HepG2 (cell line): ENCODE measurements at places on chromosomes 11 and 22.
A peak's percentile ranks its signal among the peaks of the same experiment; 100 is the strongest.

DNA sequence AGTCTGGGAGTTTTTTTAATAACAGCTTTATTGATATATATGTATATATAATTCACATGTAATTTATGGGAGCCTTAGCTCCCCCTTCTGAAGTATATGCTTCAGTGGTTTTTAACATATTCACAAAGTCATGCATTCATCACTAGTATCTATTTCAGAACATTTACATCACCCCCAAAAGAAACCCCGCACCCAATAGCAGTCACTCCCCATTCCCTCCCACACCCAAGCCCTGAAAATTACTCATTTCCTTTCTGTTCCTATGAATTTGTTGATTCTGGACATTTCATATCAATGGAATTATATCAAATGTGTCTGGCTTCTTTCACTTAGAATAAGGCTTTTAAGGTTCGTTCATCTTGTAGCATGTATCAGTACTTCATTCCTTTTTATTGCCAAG lies 35.6 kb upstream of the SYT7 start:
- DNase-seq = no peak

- no peak for DNase-seq
These were observed 12.8 kb downstream of the AP1B1 start for GRCh38 chr22:29375398-29376076.

GRCh38 chr11:6843670-6844069 lies 1.8 kb upstream of the OR10A5 start:
- DNase-seq = no peak

DNA sequence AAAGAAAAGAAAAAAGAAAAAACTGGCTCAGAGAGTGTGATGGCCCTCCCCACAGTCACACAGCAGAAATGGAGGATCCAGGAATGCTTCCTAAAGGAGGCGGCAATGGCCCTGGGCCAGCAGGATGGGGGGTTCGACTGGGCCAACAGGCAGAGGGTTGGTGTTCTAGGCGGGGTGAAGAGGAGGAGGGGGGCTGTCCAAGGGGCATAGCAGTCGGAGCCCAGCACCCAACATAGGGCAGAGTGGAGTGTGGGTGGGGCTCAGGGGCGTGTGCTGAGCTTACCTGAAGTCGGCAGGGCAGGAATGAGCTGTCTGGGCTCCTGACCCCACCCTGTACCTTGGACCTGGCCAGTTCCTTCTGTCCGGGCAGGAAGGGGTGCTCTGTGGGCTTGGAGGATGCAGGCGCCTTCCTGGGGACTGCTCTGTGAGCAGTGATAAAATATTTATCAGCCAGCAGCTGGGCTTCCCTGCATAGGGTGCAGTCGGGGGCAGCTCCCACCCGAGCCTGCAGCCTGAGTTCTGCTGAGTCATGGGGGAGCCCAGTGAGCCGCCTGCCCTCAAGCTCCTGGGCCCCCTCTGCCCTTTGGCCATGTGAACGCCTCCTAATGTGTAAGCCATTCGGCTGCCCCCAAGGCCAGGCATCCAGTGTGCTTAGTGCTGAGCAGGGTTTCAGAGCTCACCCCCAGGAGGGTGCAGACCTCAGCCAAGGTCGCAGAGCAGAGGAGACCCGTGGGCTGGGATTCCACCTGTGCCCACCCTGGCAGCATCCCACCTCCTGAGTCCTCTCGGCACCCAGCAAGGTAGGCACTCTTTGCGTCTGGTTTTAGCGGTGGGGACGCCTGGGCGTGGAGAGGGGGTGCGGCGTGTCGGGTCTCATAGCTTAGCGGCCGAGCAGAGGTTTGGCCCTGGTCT lies 25.3 kb upstream of the PRR5 start:
- peak; percentile 89 for DNase-seq

DNA sequence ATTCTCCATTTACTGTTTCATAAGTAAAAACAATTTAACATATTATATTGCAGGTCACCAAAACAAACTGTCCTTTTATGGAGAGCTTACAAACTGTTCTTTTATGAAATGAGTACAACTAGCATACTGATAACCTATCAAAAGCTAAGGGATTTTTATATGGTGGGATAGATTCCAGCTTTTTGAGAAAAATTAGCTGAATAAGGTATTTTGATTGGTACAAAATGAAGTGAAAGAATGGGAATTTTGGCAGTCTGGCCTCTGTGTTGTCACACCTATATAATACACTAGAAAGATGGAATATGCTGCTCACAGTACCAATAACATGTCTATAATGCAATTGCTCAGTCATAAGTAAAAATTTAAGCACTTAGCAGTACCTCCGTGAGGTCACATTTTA lies 11.4 kb downstream of the TRAF6 start:
- DNase-seq = no peak

- DNase-seq = no peak
These were observed 56.0 kb downstream of the INSC start for GRCh38 chr11:15170698-15171097.

GRCh38 chr11:74168838-74169237 lies 2.0 kb downstream of the C2CD3 start:
- no peak for DNase-seq

- DNase-seq = no peak
These were observed 78.4 kb downstream of the ETS1 start for GRCh38 chr11:128508770-128509510.

GRCh38 chr22:19207401-19207808 lies 28.9 kb upstream of the SLC25A1 start:
- DNase-seq = no peak

- no peak for DNase-seq
These were observed 62.5 kb upstream of the RRM1 start for GRCh38 chr11:4032097-4032496.

- DNase-seq = no peak
These were observed 9.6 kb upstream of the KCNQ1OT1 start for GRCh38 chr11:2709429-2709828.

DNA sequence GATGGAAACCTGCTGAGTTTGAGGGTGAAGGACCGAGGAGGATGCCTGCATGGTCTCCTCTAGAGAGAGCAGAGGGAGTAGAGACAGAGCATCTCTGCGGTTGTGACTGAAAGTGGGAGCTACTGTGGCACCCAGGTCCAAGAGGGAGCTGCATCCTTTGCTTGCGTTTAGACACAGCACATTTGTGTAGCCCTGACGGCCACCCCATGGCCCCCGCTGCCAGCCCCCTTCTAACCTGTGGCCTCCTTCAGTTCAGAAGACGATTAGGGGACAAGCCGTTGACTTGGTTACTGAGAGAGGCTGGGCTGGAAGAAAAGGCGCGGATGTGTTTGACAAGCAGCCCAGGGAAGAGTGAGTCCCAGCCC lies 690.9 kb downstream of the BRD1 start:
- no peak for DNase-seq

DNA sequence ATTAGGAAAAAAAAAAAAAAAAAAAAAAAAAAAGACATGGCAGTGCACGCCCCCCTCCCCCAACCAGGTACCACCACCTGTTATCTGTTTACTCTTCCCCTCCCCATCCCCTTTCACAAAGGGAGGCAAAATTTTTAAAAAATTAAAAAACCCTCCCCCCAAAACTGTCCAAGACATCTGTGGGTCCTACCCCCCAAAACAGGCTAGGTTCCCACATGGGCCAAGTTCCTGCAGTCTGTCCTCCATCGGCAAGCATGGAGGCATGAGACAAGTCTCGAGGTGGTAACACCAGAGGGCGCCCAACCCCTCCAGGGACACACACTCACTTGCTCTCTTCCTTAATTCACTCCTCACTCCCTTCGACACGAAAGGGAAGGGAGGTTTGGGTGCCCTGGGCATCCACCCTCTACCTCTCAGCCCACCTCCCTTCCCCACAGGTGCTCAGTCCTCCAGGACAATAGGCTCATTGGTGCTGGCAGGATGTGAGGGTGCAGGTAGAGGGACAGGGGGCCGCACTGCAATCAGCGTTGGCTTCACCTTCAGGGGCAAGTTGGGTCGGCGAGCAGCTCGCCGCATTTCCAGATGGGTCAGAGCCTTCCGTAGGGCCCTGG lies 2.2 kb upstream of the TUT1 start:
- peak; percentile 59 for DNase-seq

DNA sequence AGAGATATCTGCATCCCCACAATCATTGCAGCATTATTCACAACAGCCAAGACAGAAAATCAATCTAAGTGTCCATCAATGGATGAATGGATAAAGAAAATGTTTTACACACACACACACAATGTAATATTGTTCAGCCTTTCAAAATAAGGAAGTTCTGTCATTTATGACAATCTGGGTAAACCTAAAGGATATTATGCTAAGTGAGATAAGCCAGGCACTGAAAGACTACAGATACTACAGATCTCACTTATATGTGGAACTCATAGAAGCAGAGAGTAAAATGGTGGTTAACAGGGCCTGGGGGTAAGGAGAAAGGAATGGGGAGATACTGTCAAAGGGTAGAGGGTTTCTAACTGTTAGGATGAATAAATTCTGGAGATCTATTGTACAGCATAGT lies 36.0 kb upstream of the EED start:
- DNase-seq = no peak

GRCh38 chr11:20095189-20095588 lies 65.1 kb downstream of the DBX1 start:
- DNase-seq = no peak

GRCh38 chr22:39348909-39349505 lies 784 bp upstream of the SYNGR1 start:
- no peak for DNase-seq

- no peak for DNase-seq
These were observed 331.8 kb downstream of the AASDHPPT start for GRCh38 chr11:106409222-106409621.

GRCh38 chr11:66188580-66188979 lies 79.9 kb upstream of the RAB1B start:
- DNase-seq = no peak

DNA sequence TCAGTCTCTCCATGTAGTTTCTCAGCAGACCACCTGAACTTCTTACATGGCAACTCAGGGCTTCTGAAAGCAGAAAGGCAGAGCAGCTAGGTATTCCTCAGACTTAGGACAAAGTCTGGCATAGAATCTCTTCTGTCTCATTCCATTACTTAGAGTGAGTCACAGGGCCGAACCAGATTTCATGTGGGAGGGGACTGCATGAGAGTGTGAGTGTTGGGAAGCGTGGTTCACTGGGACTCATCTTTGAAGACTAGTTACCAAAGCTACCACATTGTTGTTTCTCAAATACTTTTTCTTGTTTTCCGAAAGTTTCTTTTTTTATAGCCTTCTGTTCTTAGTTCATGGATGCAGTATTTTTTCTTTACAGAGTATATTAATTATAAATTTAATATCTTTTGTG lies 36.1 kb upstream of the SCN3B start:
- no peak for DNase-seq

GRCh38 chr11:122672892-122673291 lies 17.4 kb downstream of the UBASH3B start:
- DNase-seq = no peak

DNA sequence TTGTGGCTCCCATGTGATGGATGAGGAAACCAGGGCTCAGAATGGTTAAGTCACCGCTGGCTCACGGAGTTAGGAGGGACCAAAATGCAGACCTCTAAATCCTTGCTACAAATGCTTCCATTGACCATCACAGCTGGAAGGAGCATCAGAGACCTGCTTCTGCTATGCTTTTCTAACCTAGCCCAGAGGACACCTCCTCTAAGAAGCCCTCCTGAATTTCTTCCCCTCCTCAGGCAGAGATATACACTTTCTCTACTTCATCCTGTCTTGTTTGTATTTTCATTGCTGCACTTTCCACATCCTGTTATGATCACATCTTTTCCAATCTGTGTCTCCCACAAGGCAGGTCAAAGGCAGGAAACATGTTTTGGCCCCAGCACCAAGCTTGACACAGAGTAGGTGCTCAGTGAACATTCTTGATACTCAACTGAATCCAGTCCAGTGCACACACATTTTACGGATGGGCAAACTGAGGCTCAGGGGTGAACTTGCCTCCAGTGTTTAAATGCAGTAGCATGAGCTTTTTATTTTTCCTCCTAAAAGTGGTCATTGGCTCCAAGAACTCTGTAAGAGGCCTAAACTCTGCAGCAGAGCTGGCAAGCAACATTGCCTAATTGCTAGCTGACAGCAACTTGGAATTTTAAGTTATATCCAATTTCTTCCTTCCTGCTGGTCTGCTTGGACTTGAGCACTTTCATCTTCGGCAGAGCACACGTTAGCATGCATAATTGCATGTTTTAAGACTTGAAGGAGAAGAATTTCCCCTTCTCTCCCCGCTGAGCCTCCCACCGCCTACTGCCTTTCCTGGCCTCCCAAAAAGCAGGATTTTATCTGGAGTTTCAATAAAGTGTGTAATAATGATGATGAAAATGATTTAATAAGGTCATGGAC lies 12.7 kb downstream of the SCUBE1 start:
- no peak for DNase-seq

DNA sequence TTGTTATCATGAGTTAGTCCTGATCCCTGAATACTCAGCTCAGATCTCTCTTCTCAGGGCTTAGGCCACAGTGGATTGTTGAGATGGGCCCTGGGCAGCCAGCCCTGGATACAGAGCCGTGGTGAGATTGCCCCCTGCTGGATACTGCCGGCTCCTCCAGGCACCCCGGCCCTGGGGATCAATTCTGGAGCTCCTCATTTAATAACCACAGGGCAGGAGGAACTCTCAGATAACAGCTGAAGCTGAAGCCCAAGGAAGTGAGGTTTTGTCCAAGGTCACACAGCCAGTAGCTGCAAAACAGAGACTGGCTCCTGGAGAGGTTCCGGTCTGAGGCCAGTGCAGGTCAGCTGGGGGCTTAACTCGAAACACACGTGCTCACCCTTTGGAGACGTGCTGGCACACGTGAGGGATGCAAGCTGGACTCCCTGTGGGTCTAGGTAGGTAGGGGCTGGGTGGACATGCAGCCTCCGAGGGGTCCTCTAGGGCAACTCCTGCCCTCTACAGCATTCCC lies 16.0 kb downstream of the USH1C start:
- DNase-seq = peak; percentile 23

- no peak for DNase-seq
These were observed 48.3 kb downstream of the MYH9 start for GRCh38 chr22:36339171-36340065.

DNA sequence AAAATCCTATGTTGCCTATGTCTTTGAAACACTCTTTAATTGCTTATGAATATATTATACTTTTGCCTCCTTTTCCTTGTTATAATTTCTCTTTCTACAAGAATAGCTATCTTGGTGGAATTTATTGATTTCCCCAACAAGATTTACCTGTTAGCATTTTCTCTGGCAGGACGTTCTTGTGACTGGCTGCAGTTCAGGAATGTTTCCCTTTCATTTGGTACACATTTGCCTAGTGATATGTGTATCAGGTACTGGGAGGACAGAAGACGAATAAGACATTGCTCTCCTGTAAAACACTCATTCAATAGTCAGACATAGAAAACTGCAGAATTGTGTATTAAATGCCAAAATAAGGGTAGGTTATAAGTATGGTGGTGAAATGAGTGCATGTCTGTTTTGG lies 279.9 kb downstream of the FAT3 start:
- no peak for DNase-seq

DNA sequence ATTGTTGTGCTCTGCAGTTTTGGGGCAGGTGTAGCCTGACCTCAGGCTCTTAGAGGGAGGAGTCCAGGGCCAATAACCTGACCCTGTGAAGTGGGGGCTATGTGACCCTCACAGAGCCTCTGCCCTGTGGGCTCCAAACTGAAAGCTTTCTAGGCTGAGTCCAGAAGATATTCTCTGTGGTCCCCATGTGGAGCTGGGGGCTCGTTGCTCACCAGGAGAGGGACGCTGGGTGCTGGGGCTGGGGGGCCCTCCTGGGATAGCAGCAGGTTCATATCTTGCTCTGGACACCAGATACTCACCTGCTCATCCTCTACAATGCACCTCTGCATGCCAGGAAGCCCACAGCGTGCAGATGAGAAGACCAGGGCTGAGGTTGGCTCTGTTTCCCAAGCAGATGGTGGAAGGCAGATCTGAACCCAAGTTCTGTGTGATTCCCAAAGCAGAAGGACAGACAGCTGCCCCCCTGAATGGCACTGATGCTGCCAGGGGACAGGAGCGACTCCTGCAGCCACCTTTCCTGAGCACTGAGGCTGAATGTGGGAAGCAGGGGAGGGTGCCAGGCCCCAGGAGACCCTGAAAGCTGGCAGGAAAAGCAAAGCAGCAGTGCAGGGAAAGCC lies 1022.0 kb downstream of the TBC1D22A start:
- no peak for DNase-seq
